Epithelial cell of proximal tubule (primary cell): ENCODE measurements at places on chromosomes 6 and 20. TPM values are rescaled to one million over a fixed set of nuclear protein-coding genes. Genes with fewer than 3 reads are reported as not detected.

DNA sequence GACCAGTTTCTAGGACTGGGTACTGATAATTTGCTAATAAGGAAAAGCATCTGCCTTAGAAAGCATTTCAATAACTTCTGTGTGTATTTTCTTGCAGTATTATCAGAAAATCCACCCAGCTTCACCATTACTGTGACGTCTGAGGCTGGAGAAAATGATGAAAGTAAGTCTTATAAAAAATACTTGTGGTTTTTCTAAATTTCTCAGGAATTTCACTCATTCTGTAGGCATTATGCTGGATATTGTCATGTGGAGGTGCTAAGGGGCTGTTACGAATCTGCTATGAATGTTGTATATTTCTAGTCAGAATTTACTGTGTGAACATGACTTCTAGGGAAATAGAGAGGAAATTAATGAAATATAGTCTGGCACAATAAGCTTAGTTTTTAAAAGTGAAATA, 8.9 kb downstream of the RWDD1 start:
- no peak for DNase-seq

DNA sequence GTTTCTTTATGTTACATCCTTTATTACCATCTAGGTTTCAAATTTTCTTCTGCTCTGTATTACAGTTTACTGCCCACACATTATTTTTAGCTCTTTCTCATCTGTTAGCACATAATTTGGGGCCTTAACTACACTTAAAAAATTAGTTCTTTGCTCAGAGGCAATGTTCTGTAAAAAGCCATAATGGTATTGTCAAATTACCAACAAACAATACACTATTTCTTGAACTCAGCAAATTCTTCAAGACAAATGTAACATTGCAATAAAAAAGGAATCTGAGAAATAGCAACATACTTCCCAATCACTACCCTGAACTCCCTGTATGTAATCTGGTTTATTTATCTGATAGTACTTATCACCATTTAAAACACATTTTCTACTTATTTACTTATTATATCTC, 448.6 kb upstream of the OPRM1 start:
- no peak for DNase-seq

GRCh38 chr6:118813775-118814174, 80.2 kb upstream of the ASF1A start:
- DNase-seq: peak; percentile 13

The LGSN gene
- not detected in 2 replicates for total RNA-seq
